ENCODE measurements at places on chromosomes 2 and 18.

DNA sequence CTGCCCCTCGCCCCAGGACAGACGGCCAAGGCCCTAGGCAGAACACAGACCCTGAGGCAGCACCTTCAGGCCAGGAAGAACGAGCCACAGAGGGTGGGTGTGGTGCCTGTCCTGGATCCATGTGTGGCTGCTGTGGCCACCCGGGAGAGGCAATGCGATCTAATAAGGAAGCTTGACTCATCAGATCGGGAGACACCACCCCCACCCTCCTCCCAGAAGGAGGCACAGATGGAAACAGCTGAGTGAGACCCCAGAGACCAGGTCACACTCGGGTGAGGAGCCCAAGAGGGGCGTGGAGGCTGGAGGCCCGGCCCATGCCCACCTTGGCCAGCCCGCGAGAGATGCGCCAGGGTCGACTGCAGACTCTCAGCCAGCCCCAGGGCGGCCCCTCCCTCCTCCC lies 20.3 kb downstream of the KCNG2 start:
- DNase-seq = no peak

DNA sequence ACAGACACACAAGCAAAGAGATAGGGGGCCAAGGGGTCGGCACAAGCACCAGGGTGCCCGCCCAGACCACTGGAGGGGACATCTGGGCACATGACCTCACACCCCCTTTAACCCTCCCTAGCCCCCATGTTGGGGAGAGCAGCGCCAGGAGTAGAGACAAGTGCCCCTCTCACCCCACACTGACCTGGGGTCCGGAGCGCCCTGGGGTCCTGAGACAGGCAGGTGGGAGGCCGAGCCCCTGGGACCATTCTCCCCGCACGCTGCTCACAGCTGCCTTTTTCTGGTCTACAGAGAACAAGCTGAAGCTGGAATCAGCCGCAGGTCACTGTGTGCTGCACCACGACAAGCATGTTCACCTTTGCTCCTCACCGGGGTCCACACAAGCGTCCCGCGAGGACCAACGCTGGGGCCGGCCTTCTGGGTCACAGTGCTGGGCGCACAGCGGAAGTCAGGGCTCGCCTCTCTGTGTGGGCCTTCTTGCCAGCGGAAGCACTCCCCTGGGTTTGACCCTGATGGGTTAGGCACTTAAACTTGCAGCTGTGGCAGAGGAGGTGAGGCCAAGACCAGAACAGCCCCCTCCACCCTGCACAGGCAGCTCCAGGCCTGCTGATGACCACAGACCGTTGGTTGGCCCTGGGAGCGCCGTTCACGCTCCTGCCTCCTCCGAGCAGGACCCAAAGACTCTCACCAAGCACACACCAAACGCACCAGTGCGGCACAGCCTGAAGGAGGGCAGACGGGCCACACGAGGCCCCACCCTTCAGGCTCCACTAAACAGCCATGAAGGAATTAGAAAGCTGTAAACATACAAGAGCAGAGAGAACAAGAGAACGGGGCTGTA lies 275.3 kb downstream of the EIPR1 start:
- DNase-seq = no peak

- DNase-seq = no peak
Measured at GRCh38 chr2:127844973-127845372, 13.0 kb downstream of the POLR2D start.

- no peak for DNase-seq
Measured at GRCh38 chr2:240959941-240960308, 38.5 kb upstream of the SNED1 start.

- DNase-seq = no peak
Measured at GRCh38 chr2:289362-290089, 1.6 kb upstream of the ALKAL2 start.

DNA sequence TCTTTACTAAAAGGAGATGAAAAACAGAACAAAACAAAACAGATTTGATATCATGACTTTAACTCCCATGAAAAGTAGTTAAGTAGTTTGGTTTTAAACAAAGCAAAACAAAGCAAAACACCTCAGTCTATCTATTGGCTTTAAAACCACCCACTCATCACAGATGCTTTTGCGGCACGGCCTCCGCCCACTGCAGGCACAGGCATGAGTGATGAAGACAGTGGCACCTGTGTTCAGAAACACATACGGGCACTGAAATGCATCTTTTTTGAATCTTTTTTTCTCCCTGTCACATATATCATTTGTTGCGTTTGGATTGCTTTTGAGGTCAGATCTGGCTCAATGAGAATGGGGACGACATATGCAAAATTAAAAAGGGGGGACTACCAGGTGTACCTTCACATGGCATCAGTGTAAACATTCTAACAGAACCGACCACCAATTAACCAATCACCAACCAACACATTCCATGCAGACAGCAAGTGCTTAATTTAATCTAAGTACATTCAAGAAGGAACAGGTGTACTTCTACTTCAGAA lies 147.4 kb upstream of the REV1 start:
- no peak for DNase-seq

DNA sequence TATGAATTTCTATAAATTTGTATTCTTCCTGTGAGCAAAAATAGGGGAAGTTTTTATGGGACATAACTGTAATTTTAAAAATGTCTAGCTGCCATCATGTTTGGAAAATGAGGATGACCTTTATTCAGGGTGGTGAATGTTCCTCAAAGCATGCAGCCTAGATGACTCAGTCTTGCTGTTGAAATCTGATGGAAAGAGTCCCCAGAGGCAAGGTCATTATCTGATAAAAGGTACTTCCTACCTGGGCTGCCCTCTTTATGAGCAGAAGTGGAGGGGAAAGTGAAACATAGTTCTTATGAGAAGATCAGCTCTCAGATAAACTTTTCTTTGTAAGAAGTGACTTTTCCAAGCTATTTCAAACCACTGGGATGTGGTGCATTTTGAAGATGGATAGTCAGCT lies 1144.7 kb upstream of the PIK3C3 start:
- no peak for DNase-seq

DNA sequence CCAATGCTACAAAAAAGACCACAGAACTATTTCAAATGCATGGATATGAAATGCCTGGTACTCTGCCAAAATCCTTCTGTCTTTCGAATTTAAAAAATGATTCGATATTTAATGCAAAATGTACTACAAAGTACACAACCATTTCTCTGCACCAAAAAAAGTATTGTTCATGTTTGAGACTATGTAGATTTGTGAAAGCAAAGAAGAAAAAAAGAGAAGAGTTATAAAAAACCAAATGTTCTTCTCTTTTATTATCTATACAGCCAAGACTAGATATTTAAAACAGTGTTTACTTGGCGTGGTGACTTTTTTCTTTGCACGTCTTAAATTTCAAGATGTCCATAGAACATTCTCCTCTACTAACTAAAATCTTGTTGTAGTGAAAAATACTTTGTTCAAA lies 89.2 kb downstream of the DTNA start:
- no peak for DNase-seq

DNA sequence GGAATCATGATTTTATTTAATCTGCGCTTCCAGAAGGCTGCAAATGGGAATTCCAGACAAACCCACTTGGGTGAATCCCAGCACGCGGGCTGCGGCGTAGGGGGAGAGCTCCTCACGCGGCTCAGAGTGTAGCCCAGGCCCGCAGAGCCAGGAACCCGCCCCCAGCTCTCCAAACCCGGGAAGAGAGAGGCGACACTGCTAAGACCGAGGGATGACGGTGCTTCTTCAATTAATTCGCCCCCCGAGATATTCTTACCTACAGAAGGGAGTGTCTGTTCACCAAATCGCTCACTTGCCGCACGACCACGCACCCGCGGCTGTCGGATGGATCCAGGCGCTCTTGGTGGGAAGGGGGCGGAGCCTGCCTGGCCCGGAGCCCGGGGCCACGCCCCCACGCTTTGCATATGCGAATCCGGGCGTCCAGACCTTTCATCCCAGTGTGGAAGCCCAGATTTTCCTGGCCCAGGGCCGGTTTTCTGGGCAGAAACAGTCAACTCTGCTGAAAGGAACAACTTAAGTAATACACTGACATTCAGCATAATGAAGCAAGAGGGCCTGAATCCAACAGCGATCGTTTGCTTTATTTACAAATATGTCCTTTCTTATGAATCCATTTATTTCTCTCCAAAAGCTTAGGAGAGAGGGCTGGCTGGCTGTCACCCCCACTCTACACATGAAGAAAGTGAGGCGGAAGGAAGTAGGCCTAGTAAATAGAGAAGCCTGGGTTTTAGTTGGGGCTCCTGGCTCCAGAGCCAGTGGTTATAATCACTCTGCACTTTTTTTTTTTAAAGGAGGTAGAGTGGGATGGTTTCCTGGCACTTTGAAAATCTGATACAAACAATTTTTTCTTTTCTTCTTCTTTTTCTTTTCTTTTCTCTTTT lies at the start of gene SLC19A3:
Gene SLC19A3, minus strand, starts transcription at position 342 of the 881 bp plus-strand sequence. CDS start 15,710 bp downstream, outside the sequence.
- peak; percentile 66 for DNase-seq

DNA sequence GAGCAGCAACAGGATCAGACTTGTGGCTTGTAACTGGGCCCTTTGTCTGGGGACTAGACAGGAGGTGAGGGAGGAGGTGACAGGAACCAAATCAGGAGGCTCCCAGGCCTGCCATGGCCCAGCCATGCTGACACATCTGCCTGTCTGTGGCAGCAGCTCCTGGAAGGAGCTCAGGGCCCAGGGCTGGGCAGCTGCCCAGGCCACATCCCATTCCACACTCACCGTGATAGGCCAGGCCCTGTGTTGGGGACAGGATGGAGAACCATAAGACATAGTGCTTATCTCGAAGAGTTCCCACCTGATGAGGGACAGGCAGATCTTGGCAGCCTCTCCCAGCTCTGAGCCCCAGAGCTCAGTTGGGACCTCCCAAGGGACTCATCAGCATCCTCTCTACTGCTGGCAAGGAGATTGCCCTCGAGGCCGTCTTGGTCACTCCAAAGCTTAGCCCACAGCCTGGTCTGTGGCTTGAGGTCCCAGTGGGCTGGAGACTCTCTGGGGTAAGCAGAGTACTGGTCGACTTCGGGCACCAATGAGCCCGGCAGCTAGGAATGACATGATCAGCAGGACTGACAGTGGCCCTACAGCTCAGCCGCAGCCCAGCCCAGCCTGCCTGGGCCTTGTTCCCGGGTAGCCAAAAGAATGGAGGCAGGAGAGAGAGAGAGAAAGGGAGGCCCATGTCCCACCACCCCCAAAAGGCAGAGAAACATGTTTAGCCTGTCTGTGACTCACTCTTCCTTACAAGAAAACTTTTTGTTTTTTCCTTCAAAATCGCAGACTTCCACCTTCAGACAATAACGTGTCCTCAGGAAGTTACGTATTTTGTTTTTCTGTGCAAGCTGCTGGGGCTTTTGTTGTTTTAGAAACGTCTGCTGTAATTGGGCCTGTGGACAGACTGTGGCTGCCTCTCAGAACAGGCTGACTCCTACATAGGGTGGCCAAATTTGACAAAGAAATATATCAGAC lies 82.1 kb downstream of the HS1BP3 start:
- no peak for DNase-seq

GRCh38 chr2:127392828-127393578 lies 5.2 kb upstream of the MAP3K2 start:
- DNase-seq = no peak

GRCh38 chr2:172597176-172597842 lies 41.4 kb downstream of the PDK1 start:
- no peak for DNase-seq

DNA sequence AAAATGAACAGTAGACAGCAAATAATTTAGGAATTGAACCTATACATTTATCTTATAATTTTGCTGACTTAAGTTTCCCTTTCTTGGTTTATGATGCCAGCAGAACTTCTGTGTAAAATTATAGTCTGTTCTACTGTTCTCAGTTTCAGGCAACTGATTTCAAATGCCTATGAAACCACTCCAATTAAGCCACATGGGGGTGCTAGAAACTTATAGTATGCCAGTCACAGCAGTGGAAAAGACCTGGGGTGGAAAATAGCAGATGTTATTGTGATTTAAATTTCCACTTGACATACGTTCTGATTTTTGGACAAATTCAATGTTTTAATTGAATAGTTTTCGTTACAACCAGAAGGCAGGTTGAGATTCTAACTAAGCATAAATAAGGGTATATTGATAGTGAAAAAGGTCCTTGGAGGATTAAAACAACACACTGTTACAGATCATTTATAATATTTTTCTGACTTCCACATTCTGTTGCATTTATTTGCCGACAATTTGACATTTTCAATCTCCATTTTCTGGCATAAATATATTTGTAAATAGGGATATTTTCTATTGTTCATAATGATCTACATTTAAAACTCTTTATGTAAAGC lies 61.4 kb downstream of the CPS1 start:
- peak; percentile 35 for DNase-seq

GRCh38 chr18:52948868-52949444 lies 609.0 kb downstream of the DCC start:
- DNase-seq = no peak

- no peak for DNase-seq
Measured at GRCh38 chr2:85607268-85608215, 4.3 kb downstream of the C2orf68 start.

DNA sequence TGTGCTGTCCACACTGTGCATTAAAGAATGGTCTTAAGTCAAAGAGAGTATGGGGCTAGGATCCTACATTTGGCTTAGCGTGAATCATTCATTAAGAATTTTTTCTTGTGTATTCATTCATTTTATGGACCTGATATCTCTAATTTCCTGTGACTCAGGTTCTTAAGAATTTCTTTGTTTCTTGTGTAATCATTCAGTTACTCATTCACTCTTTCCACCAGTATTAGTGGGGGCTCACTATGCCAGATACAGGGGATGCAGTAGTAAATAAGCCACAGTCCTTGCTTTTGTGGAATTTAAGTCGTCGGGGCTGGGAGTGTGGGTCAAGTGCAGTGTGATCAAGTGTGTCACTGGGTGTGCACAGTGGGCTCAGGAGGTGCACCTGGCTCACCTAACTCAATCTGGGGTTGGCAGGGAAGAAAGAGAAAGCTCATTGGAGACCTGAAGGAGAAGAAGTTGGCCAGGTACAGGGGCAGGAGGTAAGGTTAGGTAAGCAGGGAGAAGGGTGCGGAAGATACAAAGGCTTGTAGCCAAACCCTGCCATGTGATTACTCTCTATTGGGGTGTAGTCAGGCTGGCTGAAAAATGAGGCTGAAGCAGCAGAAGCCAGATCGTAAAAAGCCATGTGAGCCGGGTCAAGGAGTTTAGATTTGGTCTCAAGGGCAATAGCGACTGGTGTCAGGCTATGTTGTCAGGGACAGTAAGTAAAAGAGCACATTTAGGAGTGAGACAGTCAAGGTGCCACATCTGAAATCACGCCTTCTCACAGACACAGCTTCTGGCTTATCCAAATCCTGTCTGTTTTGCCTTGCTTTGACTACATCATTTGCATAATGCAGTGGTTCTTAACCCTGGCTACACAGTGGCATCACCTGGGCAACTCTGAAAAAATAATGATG lies 67.2 kb downstream of the KCTD1 start:
- no peak for DNase-seq

- DNase-seq = no peak
Measured at GRCh38 chr18:42604820-42605219, 510.7 kb downstream of the RIT2 start.

GRCh38 chr2:27255187-27255586 lies 7.7 kb downstream of the SLC30A3 start:
- no peak for DNase-seq

DNA sequence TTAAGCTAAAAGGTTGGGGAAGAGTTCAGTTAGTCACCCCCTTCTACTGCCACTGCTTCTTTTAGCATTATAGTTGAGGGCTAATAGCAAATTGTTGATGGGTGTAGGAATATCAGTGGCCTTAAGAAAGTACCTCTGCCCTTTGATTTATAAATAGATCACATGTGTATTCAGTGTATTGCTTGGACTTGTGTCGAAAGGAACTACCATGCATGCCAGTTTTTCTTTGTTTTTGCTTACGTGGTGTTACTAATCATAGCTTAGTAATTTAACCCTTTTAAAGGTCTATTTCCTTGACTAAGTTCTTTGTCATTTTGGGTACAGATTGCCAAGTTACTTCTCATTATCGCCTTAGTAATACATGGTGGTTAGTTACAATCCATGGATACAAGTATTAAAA lies 85.6 kb downstream of the MIB1 start:
- DNase-seq = no peak
